Esophagus muscularis mucosa (tissue), 4 donors: ENCODE measurements at places on chromosomes 5 and 9. TPM values are rescaled to one million over a fixed set of nuclear protein-coding genes. Genes with fewer than 3 reads are reported as not detected.

Gene PDCD1LG2
- 3.1 TPM for total RNA-seq

Gene ANXA1
- 262 TPM for total RNA-seq

Gene OR1Q1
- total RNA-seq, result not detected

Gene MAP1B
- 1,378 TPM for total RNA-seq

Gene CFAP77
- total RNA-seq, result not detected

Gene ZBTB5
- total RNA-seq, result 9.6 TPM

Gene ZNF608
- total RNA-seq, result 28.7 TPM

Gene GLIPR2
- total RNA-seq, result 51.3 TPM

Gene ROPN1L
- 1.2 TPM for total RNA-seq

Gene NEUROG1
- total RNA-seq, result not detected

Gene GOLPH3
- 149 TPM for total RNA-seq

Gene ANKRD20A1
- total RNA-seq, result 0.83 TPM

Gene ACTBL2
- total RNA-seq, result not detected

Gene CCDC192
- 1.2 TPM for total RNA-seq

Gene FGFR4
- total RNA-seq, result 4.0 TPM

Gene C5orf52
- not detected for total RNA-seq

DNA sequence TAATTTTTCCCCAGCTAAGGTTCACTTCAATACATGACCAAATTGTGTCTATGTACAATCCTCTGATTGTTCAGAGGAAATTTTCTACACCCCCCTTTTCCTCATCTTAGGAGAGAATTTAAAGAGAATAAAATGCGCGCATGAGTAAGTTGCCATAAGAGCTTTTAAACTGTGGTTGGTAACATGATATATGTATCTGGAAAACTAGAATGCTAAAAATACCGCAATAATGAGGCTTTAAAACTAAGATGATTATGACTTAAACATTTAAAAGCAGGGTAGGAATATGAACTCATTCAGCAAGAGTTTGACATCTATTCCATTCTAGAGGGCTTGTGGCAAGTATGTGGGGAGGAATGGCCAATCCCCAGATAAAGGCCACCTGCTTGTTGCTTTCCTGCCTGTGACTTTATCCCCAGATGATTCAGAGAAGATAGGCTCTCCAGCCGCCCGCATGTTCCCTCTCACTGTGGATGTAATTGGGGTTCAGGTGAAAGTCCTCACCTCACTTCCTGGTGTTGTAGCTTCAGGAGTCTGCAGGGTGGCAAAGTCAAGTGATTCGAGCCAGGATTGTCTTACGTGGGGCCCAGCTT lies 26.5 kb upstream of the BASP1 start:
- no peak for DNase-seq

DNA sequence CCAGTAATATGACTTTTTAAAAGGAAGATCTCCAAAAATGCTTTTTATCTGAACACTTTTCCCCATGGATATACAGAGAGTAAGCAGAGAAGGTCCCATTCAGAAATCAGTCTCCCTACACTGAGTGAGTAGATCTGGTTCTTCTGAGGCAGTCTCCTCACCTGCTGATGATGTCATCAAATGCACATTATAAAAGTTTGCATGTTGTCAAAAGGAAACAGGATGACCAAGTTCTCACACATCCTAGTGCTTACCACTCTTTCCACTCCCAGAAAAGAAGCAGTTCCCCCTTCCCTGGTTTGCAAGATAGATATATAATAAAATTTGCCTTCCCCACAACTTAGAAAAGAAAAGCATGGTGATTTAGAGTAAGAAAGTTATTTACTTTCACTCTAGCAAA lies 180.5 kb downstream of the RAB3C start:
- DNase-seq, result no peak

DNA sequence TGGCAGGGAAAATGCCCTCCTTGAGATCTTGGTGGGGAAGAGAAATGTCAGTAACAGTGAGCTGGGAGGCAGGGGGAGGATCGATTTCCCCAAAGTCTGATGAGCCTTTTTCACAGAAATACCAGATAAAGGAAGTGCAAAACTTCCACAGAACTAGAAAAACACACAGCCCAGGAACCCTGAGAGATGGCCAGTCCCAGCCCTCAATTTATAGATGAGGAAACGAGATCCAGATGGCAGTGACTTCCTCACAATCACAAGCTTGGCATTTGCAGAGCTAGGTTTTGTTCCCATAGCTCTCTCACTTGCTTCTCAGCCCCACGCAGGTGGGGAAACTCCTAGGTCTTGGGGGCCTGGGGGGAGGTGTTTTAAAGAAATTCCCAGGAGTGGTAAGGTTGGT lies 3.8 kb upstream of the GGTA1 start:
- no peak for DNase-seq

DNA sequence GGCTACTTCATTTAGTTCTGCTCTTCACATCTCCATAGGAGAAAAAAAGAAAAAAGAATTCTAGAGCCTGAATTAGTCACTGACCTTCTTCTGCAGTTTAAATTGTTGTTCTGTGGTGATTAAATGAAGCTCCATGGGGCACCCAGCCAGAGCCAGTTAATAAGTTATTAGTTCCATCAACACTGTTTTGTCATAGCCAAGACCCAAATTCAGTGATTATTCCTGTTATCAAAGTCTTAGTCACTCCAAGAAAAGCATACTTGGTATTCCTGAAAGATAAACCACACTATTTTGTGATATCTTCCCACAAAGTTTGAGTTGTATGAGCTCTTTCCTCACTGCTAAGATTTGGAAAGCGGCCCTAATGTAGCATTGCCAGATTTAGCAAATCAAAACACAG lies 134.8 kb upstream of the RGMB start:
- no peak for DNase-seq

DNA sequence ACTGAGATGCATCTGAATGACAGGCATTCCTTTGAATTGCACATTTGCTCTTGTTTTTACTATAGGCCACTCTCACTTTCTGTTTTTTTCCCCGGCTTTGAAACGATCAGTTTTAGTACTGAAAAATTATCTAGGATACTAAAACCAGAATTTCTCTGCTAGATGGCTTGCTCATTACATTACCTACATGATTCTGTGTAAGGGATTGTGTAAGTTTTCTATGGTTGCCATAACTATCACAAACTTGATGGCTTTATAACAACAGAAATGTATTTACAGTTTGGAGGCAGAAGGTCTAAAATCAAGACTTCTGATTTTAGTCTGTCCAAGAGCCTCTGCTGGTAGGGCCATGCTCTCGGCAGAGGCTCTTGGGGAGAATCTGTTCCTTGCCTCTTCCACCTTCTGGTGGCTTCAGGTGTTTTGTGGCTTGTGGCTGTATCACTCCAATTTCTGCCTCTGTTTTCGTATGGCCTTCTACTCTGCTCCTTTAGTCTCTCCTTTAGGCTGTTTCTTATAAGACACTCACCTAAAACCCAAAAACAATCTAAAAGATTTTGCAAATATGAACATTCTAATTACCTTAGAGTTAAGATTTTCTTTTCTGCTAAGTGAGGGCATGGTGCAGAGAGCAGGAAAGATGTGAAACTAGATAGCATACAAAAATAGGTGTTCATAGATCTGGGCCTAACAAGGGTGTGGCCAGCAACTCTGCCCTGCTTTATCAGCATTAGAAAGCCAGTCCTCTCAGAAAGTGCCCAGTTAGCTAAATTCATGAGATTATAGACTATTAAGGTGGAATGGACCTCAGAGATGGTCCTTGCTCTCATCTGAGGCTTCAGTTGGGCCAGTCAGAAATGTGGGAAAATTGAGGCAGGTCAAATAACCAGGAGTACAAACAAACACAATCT lies 93.3 kb upstream of the CDKN2B start:
- DNase-seq, result no peak

- no peak for DNase-seq
Observed at GRCh38 chr5:112004867-112005622, 248.1 kb upstream of the NREP start.

DNA sequence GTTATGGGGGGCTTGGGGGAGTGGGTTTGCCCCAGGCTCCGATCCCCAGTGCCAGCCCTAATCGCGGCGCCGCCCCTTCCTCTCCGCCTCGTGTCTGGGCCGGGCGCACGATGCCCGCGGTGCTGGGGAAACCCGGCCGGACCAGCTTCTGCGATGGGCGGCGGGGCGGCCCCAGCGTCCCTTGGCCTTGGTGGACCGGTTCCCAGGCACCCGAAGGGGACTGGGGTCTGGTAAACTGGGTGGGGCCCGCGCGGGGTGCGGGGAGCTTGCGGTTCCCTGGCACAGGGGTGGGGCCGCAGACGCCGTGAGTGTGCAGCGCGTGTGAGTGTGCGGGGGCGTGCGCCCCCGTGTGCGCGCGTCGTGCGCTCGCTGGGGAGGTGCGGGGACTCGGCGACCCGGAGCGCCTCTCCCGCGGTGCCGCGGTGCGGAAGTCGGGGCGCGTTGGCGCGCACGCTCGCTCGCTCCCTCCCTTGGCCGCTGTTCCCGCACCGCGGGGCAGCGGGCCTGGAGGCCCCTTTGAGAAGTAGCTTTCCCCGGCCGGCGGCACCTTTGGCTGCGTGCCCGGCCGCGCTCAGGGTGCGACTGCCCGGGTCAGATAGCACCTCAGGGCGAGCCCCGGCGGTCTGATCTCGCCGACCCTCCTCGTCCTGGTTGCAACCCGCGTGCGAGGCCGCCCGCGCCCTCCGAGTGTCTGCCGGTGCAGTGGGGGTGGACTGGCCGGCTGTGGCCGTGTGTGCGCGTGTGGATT lies 568 bp downstream of the MACIR start:
- no peak for DNase-seq

- no peak for DNase-seq
Observed at GRCh38 chr9:136714096-136714892, 1.9 kb downstream of the DIPK1B start.

- DNase-seq, result no peak
Observed at GRCh38 chr5:164636456-164636855, 1131.0 kb downstream of the MAT2B start.

GRCh38 chr5:146633323-146633764 lies 117.4 kb upstream of the GPR151 start:
- DNase-seq, result no peak

- no peak for DNase-seq
Observed at GRCh38 chr9:112520656-112521055, 34.0 kb downstream of the KIAA1958 start.

- DNase-seq, result no peak
Observed at GRCh38 chr5:58477760-58478376, 13.4 kb upstream of the GAPT start.

GRCh38 chr9:106324053-106324585 lies 538.8 kb upstream of the ZNF462 start:
- no peak for DNase-seq

GRCh38 chr9:37715991-37716505 lies 37.6 kb upstream of the TRMT10B start:
- peak; percentile 50 for DNase-seq

DNA sequence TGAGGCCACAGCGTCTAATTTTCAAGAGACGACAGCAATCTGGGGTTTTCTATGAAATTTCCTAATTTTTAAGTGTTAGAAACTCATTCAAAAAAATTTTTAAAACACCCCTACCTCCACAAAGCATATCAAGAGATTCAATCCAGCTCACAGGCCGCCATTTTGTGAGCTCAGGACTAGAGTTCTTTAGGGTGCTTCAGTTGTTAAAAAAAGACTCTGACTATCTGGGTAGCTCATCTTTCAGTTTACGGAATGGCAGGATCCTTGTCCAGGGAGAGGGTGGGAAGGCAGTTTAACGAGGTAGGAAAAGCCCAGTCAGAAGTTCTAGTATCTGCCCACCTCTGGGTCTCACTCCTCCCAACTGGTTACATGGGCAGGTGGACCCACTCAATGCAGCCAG lies 43.1 kb downstream of the CAMK2A start:
- DNase-seq, result no peak

DNA sequence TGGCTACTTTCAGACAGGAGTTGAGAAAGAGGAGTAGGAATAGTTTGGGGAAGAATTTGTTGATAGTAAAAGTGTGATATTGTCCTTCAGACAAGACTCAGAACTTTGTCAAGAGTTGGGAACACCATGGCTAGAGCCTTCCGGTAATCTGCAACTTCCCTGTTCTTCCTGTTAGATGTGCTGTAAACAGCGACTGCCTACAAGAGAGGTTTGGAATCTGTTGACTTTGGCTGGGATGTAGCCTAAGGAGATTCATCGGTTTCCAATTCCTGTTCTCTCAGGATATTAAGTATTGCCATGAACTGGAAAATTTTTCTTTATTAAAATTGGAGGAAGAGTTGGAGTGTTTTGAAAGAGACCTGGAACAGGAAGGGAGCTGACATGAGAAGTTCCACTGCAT lies 43.9 kb downstream of the ARHGAP26 start:
- DNase-seq, result no peak

DNA sequence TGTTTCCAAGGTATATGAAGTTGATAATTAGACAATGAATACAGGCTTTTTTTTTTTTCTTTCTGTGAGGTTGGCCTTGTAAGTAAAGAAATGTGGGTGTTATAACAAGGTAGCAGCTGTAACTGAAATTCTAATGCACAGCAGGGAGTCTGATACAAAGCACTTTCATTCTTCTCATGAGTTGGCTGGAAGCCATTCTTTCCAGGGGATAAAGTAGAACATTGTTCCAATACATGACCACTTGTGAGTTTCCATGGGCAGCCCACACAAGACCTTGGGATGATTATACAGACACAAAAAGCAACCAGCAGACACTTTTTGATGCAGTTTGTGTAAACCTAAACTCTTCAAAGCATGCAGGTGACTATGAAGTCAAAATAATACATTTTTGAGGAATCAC lies 1785.9 kb upstream of the WWC1 start:
- no peak for DNase-seq

GRCh38 chr5:63211448-63212132 lies 633.0 kb downstream of the LRRC70 start:
- DNase-seq, result no peak

- no peak for DNase-seq
Observed at GRCh38 chr5:135944967-135945560, 9.7 kb downstream of the LECT2 start.

DNA sequence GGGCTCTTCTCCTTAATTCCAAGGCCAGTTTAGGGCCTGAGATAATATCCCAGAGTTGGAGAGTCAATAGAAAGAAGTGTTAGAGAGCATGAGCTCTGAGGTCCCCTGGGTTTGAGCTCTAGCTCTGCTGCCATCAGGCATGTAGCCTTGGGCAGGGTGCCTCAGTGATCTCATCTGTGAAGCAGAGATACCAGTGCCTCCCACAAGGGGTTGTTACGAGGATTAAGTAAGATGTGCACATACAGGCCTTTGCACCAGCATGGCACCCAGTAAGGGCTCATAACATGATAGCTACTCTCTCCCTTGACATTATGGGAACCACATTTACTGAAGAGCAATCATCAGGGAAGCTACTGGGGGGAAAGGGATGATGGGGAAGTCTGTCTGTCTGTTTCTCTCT lies 265.7 kb downstream of the HSPA4 start:
- no peak for DNase-seq

- DNase-seq, result no peak
Observed at GRCh38 chr5:103234239-103234975, 24.2 kb upstream of the MACIR start.

- no peak for DNase-seq
Observed at GRCh38 chr5:39714036-39714698, 289.4 kb upstream of the DAB2 start.

DNA sequence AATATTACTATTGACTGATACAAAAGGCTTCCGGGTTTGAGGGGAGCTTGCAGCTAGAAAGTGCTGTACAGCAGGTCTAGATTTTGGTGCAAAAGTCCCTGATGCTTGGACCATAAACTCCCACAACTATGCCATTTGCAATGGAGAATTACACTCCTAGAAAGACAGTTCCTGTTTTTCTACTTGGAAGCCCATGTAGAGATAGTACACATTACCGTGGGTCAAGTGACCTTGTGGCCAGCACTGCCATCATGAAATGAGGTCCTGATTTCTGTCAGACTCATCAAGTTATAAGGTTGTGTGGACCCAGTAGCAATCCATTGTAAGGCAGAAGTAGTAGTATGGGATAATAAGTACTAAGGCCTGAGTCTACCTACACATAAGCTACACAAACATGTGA lies 42.8 kb upstream of the TNFSF8 start:
- DNase-seq, result no peak
